Pons (tissue), 1 donor: ENCODE measurements at places on chromosomes 2 and 18.

GRCh38 chr18:57819671-57820460 is 16.8 kb upstream of the ATP8B1 start:
- no peak for DNase-seq

GRCh38 chr2:105803773-105804172 is 59.1 kb downstream of the NCK2 start:
- no peak for DNase-seq

DNA sequence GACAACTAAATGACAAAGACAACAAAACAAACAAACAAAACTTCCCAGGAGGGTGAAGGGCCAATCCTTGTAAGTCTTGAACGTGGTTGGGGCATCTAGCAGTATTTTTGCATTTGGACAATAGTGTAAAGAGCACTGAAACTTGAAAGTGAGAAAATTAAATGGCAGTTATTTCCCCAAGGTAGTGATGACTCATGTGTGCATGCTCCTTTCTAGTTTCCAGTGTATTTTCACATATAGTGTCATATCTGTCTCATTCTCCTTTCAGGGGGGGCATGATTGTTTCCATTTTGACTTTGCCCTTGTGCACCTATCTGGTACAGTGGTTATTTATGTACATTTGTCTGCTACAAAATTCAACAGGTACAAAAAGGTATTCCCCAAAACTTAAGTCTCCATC is 39.5 kb downstream of the CERS6 start:
- no peak for DNase-seq

DNA sequence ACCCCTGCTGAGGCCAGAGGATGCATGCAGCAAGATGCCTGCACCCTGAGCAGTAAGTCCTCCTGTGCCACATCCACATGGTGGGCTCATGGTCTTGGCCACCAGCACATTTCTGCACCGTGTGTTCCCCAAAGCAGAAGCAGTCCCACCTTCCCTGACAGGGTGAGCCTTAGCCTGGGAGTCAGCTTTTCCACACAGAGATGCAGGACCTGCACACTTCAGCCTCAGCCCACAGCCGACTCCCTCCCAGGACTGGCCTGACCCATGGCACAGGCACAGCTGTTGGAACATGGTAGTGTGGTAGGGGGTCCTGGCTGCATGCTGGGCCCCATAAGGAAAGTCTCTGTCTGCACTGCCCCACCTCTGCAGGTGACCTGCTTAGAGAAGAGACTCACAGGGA is 5.0 kb downstream of the SNED1 start:
- no peak for DNase-seq

DNA sequence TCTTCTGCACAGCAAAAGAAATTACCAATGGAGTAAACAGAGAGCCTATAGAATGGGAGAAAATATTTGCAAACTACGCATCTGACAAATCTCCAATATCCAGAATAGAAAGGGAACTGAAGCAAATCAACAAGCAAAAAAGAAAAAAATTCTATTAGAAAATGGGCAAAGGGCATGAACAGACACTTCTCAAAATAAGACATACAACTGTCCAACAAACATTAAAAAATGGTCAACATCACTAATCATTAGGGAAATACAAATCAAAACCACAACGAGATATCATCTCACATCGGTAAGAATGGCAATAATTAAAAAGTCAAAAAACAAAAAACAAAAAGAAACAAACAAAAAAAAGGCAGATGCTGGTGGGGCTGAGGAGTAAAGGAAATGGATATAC is 356.4 kb downstream of the ADCYAP1 start:
- DNase-seq = no peak

DNA sequence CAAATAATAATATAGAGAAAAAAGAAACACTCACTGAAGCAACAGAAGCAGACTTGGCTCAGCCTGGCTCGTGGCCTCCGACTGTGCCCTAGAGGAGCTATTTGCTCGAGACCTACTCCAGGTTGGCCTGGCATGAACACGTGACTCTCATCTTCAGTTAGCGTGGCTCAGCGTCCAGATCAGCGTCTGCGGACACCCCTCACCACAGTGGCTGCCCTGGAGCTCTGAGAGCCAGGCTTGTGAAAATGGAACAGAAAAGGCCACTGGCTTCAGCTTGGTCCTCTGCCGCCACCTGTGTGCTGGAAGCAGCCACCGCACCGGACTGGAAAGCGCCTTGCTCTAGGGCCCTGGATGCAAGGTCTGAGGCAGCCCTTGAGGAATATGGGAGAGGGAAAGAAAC is 1184.0 kb upstream of the GYPC start:
- no peak for DNase-seq

DNA sequence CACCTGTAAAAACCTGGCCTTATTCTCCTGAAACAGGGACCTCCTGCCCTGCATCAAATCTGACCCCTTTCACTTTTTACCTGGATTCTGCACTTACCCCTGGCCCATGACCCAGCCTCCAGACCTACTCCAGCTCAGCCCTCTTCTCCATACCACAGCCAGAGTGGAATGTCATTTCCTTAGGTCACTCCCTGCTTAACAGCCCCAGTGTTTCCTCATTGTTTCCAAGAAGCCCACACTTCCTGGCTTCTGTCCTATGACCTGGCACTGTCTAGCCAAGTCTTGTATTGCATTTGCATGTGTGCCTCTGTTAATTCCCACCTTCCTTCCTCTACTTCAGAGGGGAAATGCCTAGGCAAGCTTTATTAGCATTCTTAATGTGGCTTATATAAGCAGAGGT is 51.4 kb upstream of the TRIB2 start:
- no peak for DNase-seq

DNA sequence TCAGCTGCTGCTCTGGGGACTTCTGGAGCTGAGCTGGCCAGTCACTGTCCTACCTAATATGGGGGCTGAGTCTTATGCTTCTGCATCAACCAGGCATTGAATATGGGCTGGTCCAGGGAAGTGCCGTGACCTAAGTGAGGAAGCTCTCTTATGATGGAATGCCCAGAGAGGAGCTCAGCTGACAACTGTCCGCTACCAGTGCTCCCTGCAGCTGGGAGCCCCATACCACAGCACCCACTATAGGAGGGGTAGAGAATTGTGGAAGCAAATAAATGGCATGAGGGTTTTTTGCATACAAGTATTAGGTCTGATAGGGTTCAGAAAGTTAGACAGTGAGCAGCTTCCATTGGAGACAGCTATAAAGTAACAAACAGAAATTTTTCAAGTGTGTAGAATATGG is 4.5 kb downstream of the TIMM21 start:
- no peak for DNase-seq

- DNase-seq = no peak
Measured at GRCh38 chr2:105546628-105546974, 147.8 kb upstream of the FHL2 start.

DNA sequence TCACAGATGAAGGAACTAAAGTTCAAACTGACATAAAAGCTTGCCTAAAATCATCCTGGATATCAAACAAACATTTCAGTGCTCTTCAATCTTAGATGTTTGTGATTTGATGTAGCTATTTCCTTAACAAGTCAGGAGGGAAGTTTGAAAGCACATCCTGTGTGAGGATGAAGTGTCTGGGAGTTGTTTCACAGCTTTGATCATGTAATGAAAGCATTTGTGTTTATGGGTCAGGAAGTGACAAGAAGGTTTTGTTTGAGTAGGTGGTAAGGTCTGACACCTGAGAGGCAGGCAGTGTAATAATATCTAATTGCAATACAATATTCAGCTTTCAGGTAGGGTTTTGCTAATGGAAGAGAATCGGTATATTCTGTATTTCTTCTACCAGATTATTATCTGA is 26.0 kb upstream of the CSRNP3 start:
- no peak for DNase-seq

- DNase-seq = no peak
Measured at GRCh38 chr2:60634438-60634837, 81.0 kb upstream of the BCL11A start.

DNA sequence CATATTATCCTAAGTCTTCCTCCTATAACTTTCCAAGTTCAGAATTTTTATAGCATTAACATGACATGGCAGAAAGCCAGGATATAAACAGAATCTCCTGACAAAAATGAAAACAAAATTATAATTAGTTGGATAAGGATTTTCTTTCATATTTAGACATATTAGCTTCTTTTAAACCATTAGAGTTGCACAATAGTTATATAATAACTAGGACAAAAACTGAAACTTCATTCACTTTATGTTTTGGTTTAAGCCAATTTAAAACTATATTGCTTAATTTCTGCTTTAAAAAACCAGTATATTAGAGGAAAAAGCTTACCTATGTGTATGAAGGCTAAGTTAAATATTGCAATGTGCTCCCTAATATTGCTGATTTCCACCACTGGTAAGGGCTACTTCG is 254.8 kb downstream of the GPD2 start:
- no peak for DNase-seq

DNA sequence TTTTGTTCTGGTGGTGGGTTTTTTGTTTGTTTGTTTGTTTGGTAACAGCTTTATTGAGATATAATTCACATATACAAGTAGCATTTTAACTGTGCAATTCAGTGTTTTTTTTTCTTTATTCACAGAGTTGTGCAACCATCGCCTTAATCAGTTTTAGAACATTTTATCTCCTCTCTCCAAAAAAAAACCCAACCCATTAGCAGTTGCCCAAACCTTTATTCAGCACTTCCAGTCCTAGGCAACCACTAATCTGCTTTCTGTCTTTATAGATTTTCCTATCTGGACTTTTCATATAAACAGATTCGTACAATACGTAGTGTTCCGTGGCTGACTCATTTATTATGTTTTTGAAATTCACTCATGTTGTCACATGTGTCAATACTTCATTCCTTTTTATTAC is 38.7 kb downstream of the CCDC138 start:
- no peak for DNase-seq

GRCh38 chr2:239482778-239483712 is 82.2 kb upstream of the HDAC4 start:
- DNase-seq = no peak

- no peak for DNase-seq
Measured at GRCh38 chr2:121289271-121289670, 4.3 kb upstream of the TFCP2L1 start.

DNA sequence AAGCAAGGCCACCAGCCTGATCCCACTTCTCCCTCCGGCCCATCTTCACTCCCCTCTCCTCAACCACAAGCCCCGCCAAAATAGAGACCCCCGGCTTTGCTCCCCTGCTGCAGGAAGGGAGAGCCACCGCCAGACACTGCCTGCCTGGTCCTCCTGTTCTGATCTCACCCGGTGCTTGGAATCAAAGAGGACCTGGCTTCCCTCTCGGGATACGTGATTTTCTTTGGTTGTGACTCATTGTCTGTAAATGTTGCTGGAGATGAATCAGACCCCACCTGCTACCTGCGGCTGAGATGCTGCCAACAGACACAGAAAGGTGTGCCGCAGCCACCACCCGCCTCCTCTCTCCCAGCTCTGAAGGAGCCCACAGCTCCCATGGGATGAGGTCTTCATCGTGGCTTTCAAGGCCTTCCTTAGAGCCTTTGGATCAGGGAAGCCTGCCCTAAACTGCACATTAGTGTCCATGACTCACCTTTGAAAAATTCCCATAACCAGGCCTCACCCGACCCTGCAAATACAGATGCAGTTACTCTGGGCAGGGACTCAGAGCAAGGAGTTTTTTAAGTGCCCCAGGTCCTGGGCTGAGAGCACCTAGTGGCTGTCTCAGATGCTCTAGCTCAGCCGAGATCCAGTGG is 79.4 kb upstream of the ZNF532 start:
- DNase-seq = no peak

GRCh38 chr2:151771599-151772358 is 37.5 kb upstream of the NEB start:
- peak; percentile 13 for DNase-seq

DNA sequence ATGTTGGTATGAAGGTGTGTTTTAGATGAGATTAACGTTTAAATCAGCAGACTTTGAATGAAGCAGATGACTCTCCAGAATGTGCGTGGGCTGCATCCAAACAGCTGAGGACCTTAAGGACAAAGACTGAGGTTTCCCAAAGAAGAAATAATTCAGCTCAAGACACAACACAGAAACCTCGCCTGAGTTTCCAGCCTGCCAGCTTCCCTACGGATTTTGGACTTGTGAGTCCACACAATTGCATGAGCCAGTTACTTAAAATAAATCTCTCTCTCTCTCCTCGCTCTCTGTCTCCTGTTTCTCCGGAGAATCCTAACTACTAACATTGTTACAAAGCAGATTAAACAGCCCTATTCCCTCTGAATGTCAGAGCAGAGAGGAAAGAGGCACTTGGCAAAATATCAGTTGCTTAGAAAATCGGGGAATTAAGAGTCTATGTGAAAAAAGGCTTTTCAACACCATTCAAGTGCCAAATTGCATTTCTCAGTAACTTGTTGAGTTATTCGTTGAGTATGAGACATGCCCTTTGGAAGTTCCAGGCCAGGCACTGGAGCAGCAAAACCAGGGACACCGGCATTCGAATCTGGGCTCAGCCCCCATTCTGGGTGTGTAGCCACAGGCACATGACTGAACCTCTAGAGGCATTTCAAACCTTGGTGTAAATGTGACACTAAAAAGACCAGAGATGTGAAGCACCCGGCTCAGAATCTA is 174.6 kb upstream of the PID1 start:
- DNase-seq = peak; percentile 83

- DNase-seq = no peak
Measured at GRCh38 chr2:165467921-165468320, 1.6 kb upstream of the CSRNP3 start.

GRCh38 chr2:30417253-30417652 is 29.8 kb upstream of the LCLAT1 start:
- DNase-seq = peak; percentile 39

DNA sequence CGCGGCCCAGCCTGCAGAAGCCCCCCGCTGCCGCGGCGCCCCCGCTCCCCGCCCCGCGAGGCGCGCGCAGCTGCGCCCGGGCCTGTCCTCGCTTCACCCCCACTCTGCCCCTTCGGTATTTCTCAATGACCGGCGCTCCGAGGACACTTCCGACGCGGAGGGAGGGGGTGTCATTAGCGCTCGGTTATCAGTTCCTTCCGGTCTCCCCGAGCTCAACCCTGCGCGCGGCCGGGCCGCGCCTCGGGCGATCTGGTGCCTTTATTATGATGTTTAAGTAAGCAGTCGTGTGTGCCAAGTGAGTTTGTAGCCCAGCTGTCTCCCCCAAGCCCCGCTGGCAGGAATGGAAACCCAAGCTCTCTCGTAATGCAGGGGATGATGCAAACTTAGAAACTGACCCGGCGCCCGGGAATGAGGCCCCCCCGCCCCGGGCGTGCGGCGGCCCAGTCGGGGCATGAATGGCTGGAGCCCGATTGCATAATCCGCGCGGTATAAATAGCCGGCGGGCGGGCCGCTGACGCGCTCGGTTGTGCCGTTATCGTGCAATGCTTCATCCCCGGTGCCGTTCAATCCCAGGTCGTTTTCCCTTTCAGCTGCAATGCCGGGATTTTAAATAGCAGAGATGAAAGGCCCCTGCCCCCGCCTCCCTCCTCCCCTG is 3.9 kb upstream of the SPRED2 start:
- peak; percentile 80 for DNase-seq

DNA sequence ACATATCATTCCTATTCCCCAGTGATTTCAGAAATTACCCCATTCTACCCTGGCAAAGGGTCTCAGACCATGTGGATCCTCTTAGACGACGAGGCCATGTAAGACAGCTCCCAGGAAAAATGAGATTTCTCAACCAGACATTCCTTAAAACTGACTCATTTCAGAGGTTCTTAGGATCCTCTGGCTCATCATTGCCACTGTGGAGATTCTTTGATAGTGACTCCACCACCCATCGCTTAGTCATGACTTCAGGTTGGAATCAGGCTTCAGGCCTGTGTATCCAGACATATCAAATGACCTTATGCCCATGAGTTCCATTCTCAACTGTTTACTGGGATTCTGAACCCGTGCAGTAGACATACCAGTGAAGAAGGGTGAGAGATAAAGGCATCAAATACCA is 245.6 kb upstream of the TCF4 start:
- no peak for DNase-seq
